Left cardiac atrium (tissue), 4 donors: ENCODE measurements at places on chromosomes 3 and 15.

DNA sequence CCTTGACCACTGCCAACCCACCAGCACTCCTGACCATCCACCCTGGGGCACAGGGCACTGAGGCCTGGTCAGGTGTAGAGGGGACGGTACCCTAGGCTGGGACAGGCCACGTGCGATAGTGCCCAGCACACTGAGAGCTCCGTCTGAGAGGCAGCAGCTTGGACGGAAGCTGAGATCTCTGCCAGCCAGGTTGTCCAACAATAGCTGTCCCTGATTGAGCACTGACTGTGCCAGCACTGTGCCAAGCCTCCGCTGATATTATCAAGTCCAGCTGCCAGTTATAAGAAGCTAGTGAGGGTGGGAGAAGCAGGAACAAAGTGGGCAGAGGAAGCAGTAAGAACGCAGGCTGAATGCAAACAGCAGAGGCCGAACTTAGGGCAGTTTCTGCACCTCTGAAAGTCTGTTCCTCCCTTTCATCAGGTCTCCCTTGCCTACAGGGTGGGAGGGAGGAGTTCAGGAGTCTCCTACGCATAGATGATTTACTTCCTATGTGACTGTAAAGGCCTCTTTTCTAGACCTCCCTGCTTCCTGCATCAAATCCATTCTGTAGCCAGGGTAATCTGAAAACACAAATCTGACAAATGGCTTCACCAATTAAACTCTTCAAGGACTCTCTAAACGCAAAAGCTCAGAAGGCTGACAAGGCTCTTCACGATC lies 29.7 kb downstream of the MRPS11 start:
- DNase-seq: no peak

DNA sequence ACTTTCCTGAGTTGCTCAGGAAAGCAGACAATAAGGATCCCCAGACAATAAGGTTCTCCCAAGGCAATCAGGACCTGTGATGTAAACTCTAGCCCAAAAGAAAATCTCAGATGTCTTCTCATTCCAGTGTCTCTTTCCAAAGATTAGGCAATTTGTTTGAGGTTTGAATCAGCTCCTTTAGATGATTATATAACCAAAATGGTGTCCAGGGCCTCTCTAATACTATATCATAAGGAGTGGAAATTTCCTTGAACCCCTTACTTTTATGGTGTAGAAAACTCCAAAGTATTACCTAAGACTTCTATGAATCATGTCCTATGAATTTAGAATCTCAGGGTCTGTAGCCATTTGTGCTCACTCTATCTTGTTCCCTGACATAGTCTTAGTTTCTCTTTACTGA lies 65.9 kb downstream of the GPR176 start:
- DNase-seq: no peak

- no peak for DNase-seq
These were observed 14.9 kb downstream of the KBTBD12 start for GRCh38 chr3:127929818-127930413.

GRCh38 chr3:189710620-189711402 lies 79.6 kb downstream of the TP63 start:
- DNase-seq: peak; percentile 41

- no peak for DNase-seq
These were observed 58.8 kb downstream of the CFAP20DC start for GRCh38 chr3:58991026-58991425.

DNA sequence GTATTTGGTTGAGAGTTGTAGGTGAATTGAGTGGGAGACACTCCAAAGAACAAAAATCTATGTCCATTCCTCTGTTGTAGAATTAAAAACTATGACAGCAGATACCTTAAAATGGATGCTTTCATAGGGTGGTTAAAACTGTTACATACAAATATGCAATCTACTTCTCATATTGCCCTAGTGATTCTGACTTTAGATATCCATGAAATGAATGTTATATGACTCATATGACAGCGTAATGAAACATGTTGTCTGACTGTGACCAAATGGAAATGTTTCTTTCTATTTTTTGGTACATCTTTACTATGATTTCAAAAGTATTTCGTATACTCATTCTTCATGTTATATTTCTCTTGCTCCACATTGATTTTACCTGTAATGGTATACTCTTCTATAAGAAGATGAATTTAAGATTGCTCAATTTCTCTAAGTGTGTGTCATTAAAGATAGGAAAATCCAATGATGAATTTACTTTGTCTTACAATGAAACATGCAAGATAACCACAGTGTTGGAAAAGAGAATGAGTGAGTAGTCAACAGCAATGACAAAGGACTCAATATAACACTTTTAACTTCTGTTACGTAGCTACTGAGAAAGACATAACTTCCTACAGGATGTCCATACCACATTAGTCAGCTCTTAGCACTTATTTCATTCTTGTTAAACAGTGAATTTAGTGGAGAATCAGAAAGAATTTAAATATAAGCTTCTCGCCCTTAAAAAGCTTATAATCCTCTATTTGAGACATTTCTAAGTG lies 79.3 kb upstream of the LSAMP start:
- no peak for DNase-seq
